ENCODE measurements at places on chromosomes 13 and 19. TPM values are rescaled to one million over a fixed set of nuclear protein-coding genes. Genes with fewer than 3 reads are reported as not detected.

GRCh38 chr13:80923907-80924306, 583.0 kb upstream of the SPRY2 start:
- DNase-seq, result no peak

- DNase-seq, result no peak
Observed at GRCh38 chr19:37079238-37079637, 1.0 kb downstream of the ZNF420 start.

DNA sequence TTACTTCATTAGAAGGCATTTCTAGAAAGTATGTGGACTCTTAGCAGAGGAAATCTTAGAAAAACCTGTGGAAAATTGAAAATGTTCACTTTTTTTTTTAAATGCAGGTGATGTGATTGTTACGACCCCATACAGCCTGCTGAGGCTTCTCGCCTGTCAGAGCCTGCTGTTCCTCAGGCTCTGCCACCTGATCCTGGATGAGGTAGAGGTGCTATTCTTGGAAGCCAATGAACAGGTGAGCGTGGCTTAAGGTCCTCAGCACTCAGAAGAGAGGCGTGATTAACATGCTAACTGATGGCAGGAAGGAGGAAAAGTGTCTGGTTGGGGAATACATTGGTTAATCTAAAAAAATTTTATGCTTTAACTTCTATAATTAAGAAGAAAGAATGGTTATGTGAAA, 71.4 kb downstream of the SLC7A9 start:
- no peak for DNase-seq

DNA sequence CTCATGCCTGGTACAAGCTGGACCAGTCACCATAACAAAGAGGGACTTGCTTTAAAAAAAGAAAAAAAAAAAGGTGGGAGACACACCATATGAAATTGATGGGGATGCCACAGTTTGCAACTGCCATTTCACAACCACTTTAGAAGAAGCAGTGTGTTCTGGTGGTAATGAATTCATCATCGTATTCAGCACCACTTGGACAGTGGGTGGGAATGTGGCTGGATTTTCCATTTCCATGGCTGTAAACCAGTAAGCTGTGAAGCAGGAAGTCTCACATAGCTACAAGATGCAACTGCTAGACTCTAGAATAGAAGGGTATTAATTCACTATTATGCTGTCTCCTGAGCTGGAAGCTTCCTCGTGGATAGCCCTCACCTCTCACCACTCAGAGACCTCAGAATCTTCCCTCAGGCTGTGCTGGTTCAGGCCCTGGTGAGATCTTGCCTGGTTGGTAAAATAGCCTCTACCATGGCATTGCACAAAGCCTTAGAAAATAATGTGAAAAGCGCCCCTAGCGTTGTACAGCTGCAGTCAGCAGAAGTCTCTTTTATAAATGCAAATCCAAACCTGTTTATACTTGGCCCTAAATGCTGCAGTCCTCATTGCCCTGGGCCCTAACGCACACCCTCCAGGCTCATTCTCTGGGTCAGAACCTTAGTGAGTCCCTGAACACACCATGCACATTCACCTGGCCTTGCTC, 150.7 kb downstream of the KCTD15 start:
- DNase-seq, result peak; percentile 0

Gene CGB1
- total RNA-seq, result not detected

DNA sequence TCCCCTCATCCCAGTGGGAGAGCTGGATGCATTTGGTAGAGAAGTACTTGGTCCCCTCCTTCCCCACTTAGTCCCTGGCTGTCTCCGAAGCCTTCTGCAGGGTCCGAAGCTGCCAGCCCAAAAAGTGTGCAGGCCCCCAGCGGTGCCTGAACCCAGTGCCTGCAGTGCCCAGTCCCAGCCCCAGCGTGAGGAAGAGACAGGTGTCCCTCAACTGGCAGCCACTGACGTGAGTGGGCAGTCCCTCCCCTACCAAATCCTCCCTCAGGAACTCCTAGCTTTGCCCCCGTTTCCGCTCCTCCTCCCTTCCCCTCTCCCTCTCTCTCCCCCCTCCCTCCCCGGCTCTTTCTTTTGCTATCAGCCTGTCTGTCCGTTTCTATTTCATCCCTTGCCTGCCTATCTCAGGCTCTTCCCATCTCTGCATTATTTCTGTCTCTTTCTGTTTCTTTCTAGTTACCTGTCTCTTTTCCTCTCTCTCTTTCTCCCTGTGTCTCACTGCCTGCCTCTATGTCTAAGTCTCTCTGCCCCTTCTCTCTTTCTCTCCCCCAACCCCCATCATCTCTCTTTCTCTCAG, 1.8 kb upstream of the LTBP4 start:
- DNase-seq, result no peak

DNA sequence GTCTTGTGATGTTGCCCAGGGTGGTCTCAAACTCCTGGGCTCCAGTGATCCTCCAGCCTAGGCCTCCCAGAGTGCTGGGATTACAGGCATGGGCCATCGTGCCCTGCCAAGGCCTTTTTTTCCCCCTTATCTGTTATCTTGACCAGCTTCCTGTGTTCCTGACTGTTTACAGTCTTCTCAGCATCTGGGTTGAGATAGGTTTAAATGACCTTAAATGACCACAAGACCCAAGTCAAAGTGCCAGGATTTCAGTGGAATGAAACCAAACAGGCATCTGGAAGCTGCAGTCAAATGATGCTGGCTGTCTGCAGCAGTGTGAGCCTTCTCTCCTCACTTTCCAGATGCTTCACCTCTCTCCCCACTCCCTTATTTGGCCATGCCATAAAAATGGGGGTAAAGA, 114.2 kb upstream of the CLDN10 start:
- no peak for DNase-seq

Gene PSG2
- not detected for total RNA-seq

- DNase-seq, result no peak
Observed at GRCh38 chr13:49022472-49023144, 46.9 kb downstream of the FNDC3A start.

DNA sequence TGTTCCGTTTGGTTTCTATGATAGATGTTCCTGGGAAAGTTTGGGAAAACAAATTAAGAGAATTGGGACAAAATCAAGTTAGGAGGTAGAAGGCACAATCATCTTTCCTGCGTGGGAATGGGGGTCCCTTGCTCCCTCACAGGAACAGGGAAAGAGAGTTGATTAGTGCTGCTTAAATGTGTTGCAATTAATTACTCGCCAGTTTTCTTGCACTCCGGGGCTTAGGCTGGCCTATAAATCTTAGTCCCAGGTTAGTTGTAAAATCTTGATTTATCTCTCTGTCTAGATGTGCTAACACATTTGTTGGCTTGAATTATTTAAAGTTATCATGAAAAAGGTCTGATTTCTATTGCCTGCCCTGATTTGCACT, 10.1 kb downstream of the B3GLCT start:
- DNase-seq, result no peak

DNA sequence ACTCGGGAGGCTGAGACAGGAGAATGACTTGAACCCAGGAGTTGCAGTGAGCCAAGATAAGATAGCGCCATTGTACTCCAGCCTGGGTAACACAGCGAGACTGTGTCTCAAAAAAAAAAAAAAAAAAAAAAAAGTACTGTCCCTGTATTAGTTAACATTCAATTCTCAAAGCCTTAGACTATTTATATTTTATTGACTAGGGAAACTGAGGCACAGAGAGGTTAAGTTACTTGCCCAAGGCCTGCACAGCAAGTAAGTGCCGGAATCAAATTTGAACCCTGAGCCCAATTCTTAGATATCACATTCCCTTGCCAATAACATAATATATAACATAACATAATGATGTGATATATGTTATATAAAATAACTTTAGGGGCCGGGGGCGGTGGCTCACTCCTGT, 921 bp upstream of the KLC3 start:
- DNase-seq, result no peak

DNA sequence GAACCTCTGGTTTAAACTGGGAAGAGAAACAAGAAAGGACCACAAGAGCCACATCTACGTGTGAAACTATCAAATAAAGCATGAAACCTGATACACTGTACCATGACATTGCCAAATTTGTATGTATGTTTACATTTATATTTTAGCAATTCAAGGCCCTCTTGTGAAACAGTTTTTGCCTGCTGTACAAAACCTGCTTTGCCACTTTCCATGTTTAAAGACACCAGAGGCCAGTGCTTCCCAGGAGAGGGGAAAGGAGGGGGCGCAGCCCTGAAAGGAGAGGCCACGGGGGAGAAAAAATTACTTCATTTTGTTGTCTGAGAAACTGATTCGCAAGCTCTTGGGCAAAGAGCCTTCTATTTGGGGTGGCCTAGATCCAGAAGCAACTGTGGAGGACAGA, 124.8 kb downstream of the DCLK1 start:
- DNase-seq, result no peak

- no peak for DNase-seq
Observed at GRCh38 chr13:27289011-27289665, 18.5 kb downstream of the RASL11A start.

DNA sequence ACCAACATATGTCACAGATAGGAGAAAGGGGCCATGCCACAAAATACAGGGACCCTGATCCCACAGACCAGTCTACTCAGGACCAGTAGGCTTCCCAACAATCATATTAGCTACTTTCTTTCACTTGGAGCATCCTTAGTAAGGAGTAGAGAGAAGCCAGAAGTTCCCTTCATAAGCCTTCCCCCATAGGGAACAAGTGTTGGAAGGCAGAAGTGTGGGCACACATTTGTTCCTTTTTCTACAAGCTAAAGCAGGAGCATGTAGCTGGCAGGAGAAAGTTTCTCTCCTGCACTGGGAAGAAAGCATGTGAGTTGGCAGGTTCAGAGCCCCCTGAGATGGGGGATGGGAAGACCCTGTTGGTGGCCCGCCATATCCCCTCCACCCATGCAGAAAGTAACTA, 165.4 kb downstream of the KCTD12 start:
- DNase-seq, result no peak

DNA sequence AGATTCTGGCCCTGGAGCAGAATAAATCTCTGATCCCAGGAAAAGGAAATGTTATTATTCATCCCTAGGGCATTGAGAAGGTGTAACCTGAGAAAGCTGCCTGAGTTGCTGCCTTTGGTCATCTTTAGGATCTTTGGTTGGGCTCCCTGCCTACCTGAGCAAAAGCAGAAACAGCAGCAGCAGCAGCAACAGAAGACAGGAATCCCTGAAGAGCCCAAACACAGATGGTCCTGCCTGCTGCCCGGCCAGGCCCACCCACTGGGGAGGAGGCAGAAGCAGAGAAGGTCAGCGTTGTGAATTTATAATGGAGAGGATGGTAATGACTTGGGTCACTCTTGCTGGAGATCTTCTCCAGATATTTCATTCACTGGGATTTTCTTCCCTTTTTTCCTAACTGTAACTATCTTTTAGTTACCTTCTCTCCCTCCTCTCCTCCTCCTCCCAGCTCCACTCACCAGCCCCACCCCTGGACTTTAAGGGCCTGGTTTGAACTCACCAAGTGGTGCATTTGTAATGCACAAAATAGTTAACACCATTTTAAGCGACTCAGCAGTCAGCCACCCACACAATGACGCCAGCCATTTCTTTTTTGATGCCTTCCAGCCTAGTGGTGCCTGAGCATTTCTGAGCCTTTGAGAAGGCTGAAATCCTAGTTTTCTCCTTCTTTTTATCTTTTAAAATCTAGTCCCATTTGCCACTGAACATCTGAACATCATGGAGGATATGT, 91.7 kb downstream of the HSPH1 start:
- DNase-seq, result no peak

All from NCI-H460 (cell line).